ENCODE measurements at places on chromosomes 6 and 20.

- no peak for DNase-seq
Observed at GRCh38 chr6:154502553-154502952, 7.9 kb downstream of the CNKSR3 start.

- no peak for DNase-seq
Observed at GRCh38 chr20:40826699-40827098, 137.7 kb upstream of the MAFB start.

- no peak for DNase-seq
Observed at GRCh38 chr20:41382791-41383305, 16.2 kb upstream of the EMILIN3 start.

GRCh38 chr6:41586252-41587007 is 40.2 kb downstream of the FOXP4 start:
- DNase-seq = no peak

DNA sequence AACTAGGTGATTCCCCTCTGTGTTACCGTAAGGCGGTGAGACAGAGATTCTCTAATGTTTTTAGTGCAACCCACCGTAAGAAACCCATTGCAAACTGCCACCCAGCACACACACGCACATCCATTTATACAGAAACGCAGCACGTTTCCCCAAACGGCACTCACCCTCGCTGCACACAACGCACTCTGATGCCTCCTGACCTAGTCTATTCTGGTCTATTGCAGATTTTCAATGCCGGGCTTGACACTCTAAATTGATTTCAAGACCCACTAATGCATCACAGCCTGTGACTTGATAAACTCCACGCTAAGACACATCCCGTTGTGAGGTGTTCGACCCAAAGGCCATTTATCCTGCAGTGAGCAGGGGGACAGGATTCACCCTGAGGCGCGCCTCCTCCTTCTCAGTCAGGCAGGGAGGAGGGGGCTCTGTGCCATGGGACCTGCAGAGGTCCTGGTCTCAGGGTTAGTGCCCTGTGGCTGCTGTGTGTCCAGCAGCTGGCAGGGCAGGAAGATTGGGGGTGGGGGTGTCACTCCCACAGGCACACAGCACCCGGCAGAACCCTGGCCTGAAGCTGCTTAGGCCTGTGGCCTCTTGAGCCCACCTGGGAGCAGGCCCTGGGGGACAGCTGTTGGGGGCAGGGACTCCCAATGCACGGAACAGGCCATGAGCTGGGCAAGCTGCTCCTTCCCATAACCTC is 335.6 kb downstream of the PREX1 start:
- no peak for DNase-seq

- no peak for DNase-seq
Observed at GRCh38 chr20:20786428-20786827, 74.0 kb upstream of the RALGAPA2 start.

- DNase-seq = no peak
Observed at GRCh38 chr6:157646012-157646411, 177.0 kb upstream of the SNX9 start.

- no peak for DNase-seq
Observed at GRCh38 chr6:55913228-55914195, 38.1 kb upstream of the BMP5 start.

- DNase-seq = no peak
Observed at GRCh38 chr6:89009624-89010059, 46.2 kb upstream of the RNGTT start.

DNA sequence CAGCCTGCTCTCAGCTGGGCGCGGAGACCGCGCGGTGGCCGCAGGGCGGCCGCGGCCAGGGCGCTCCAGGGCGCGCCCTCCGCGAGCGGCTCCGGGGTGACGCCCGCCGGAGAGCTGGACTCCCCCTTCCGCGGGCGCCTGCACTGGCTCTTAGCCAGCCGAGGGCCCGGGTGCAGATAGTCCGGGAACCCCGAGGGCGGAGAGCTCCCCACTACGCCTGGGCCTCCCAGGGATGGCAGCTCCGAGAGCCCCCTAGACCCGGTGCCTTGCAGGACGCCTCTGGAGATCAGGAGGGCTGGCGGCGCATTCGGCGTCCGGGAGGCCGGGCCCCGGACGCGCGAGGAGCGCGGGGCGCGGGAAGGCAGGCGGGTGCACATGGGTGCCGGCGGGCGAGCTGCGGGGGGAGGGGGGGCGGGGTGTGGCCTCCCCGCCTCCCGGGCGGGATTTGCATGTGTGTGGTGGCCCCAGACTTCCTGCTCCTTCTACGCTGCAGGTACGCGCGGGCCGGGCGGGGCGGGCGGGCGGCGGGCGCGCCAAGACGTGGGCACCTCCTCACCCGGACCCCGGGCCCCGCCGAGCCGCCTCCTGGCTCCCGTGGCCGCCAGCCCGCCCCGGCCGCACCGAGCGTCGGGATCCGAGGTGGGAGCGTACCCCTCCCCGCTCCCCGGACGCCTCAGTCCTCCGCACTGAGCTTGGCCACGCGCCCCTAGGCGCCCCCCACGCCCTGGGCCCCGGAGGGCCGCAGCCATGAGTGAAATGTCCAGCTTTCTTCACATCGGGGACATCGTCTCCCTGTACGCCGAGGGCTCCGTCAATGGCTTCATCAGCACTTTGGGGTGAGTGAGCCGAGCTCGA is at the start of gene ITPR3:
Gene ITPR3 (plus strand): TSS at position 467 of the 855 bp plus-strand sequence. CDS start 281 bp downstream, at position 748.
- peak; percentile 72 for DNase-seq

DNA sequence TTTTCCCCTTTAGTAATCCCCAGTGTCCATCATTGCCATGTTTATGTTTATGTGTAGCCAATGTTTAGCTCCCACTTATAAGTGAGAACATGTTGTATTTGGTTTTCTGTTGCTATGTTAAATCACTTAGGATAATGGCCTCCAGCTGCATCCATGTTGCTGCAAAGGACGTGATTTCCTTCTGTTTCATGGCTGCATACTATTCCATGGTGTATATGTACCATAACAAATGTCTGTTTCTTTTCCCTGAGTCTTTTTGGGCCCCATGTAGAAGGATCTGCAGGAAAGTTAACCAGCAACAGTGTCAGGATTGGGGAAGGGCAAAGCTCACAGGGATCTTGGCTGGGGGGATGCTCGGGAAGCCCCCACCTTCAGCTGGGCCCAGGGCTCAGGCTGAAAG is 64.3 kb upstream of the SULF2 start:
- no peak for DNase-seq

DNA sequence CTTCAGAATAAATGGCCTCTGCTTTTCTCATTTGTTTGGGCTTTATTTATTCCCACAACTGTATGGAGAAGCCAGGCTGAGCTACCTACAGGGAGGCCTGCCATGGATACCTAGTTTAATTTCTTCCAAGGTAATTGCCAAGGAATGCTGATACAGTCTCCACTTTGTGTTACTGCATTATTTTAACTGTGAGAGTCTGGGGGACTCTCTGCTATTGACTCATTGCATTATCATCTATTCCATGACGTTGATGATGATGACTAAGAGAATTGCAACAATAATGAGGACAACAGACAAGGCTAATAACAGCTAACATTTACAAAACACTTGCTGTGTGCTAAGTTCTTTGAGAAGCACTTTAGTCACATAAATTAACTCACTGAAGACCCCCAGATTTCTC is 88.3 kb upstream of the COL21A1 start:
- no peak for DNase-seq

DNA sequence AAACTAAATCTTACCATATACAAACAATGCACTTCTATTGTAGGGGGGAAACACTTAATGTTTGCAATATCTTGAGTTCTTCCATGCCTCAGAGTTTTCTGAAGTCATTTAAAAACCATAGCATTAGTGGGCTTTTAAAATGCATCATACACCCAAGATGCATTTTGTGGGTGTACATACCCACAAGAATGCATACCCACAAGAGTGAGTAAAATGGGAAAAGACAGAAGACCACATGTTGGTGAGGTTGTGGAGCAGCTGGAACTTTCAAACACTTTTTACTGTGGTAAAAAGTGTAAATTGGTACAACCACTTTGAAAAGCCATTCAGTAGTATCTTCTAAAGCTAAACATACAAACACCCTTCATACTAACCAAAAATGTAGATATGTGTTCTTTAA is 57.5 kb downstream of the CYB5R4 start:
- no peak for DNase-seq

- DNase-seq = no peak
Observed at GRCh38 chr6:44734886-44735629, 347.6 kb downstream of the CDC5L start.

DNA sequence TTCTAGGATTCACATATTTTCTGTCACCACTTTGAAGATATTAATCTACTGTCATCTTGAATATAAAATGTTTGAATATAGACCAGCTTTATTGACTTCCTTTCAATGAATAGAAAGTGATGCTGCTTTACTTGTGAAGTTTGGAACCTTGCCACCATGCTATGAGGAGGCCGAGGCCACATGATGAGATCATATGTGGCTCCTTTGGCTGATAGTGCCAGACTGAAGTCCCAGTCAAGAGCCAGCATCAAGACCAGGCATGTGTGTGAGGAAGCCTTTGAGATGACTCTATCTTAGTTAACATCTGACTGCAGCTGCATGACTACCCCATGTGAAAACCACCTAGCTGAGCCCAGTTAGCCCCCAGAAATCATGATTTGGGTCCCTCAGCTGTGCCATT is 169.5 kb downstream of the OTOR start:
- no peak for DNase-seq

- DNase-seq = no peak
Observed at GRCh38 chr6:121158438-121158837, 175.8 kb downstream of the TBC1D32 start.

GRCh38 chr20:51037532-51038115 is 14.7 kb upstream of the KCNG1 start:
- no peak for DNase-seq

DNA sequence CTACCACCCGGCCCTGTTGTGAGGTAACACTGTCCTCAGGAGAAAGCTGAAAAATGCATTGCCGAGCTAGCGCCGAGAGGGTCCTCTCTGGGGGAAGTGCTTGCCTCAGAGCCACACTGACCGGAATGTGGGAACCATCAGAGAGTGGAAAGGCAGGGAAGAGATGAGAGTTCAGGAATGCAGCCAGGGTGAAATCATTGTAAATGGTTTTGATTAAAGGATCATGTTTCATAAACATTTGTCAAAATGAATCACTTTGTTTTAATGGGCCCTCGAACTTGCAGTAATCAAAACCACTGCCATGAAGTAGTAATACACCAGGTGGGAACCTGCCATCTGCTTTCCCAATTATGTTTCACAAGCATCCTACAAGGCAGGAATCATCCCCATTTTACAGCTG is 16.9 kb upstream of the IL17F start:
- no peak for DNase-seq

- no peak for DNase-seq
Observed at GRCh38 chr6:89073014-89073620, 7.4 kb upstream of the PNRC1 start.

- DNase-seq = no peak
Observed at GRCh38 chr6:147806697-147807096, 298.2 kb downstream of the SAMD5 start.

DNA sequence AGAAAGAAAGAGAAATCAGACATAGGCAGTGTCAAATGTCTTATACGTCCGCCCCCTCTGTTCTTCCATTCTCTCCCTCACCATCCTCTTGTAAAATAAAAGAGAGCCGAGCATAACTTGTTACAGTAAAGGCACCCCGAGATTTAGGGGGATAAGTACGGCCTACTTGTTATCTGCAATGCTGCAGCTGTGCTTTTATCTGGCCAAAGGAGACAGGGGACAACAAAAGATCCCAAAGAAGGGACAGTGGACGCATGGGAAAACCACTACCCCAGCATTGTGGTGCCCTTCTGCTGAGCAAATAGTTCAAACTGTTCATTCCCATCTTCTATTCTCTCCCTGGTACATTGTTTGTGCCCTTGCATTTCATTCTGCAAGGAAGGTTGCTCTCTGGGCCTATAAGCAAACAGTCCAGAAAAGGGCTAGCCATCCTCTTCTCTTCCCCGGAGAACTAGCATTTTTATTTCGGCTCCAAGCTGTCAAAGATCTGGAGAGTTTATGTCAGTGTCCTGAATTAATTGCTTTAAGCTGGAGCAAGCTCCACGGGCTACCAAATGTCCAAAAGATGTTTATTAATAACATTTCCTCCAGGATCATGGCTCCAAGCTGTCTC is 22.3 kb downstream of the FOXA2 start:
- DNase-seq = no peak

DNA sequence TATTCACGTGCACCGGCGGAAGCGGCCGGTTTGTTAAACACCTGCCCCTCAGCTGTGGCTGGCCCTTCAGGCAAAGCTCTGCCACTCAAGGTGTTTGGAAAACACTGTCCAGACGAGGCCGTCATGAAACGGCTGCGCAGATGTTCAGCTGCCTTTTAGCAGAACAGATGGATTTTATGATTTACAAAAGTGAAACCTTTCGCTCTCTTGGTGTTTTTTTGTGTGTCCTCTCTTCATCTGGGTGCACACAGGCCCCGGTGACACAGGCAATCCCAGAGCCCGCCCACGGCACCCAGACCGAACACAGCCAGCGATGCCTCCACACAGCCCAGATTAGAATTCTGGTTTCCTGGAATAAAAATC is 397.0 kb downstream of the SMOC2 start:
- DNase-seq = no peak

DNA sequence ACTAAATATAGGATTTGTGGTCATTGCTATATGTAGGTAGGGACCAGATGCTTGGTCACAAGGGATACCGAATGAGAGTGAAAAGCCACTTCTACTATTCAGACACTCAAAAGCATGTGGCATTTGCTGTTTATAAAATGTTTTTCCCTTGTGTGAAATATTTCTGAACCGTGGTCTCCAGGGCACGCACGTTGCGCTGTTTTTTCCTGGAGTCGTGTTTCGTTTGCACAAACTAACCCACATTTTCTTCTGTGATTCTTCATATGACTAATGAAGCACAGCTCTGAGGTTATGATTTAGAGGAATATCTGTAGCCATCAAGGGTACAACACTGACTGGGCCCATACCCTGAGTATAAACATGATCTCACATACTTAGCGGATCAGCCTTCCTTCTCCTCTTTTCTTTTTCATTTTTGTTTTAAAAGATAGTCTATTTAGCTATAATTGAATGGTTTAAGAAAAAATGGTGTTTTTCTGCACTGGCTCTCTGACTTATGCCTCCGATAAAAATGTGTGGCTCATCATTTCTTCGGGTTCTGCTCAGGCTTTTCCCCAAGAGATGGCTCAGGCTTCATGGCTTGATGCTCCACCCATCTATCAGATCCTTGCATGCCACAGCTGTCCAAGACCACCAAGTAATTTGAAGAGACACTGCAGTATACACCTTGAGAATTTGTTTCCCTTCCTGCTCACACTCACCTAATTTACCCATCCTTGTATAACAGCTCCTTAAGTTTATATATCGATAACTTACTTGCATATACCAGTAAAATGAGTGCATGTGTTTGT is 59.9 kb upstream of the HBS1L start:
- peak; percentile 32 for DNase-seq
